ENCODE measurements at places on chromosomes 3 and 15.

- DNase-seq: no peak
Measured at GRCh38 chr3:63167113-63167512, 111.0 kb upstream of the SYNPR start.

DNA sequence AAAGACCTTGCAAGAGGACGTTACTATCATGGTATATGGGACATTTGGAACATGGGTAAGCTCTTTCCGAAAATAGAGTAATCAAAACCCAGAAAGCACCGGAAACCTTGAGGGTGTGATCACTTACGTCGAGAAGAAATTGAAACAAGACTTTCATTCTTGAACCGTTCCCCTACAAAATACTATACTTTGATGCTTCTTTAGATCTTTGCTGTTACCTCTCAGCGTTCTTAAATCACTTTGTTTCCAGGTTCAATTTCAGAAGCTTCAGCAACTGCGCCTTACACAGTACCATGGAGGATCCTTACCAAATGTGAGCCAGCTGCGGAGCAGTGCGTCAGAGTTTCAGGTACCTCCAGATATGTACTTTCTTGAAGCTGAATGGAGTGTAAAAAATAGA lies 10.1 kb downstream of the CRTC3 start:
- DNase-seq: no peak

DNA sequence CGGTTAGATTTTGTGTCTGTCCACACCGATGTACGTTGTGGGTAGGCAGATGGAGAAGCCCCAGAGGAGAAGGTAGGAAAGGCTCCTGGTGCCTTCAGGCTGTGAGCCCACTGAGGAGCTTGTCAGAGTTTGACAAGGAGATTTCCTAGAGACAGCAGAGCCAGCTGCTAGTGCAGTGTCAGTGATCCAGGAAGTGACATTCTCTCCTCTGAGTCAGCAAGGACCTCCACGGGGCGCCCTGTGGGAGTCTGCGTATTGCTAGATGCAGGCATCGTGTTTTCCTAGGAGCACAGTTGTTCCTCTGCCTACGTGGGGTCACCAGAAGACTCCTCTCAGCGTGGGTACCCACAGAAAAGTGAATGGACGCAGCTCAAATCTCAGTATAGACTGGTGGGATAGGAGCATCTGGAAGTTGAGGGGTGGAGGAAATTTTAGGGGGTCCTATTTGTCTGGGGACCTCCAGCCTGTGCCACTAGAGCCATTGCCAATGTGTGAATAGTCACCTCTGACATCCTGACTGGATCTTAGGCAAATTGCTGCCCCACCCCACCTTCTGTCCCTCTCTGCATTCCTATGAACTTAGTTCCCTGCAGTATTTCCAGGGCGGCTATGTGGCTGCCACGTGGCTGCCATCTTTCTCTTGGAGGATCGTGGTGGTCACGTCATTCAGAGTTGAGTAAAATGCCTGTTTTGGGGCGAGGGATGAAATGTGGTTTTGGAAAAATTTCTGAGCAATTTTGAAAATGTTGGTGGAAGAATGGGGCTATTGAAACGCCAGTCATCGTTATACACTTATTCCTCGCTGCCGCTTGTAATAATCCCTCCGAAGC lies 84.8 kb upstream of the KLHL25 start:
- DNase-seq: no peak

DNA sequence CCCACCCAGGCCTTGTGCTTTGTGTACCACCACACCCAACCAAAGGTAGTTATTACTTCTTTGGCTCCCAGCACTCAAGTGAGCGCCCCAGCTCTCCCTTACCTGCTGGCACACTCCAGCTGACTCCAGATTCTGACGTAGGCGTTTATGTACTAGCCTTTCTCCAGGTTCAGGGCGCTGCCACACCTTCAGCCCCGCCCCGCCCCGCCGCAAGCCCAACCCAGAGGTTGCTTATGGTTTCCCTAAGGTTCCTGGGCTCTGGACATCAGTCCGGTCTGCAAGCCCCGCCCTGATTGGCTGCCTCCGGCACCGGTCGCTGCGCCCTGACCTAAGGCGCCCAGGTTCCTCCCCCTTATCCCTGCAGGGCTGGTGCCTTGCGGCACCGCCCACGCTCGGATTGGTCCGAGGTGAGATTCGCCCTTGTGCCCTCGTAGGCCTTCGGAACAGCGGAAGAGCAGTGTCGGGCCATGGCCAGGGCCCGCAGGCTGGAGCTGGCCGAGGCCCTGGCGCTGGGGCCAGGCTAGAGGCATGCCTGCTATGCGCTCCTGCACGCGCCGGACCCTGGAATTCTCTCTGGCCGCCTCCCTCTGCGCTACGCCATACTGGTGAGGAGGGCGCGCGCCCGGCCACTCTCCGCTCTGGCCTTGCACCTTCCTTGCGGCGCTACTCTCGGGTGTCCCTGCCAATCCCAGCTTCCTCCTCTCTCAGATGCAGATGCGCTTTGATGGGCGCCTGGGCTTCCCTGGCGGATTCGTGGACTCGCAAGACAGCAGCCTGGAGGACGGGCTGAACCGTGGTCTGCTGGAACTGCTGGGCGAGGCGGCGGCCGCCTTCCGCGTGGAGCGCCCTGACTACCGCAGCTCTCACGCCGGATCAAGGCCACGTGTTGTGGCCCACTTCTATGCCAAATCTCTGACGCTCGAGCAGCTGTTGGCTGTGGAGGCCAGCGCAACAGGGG lies 19.8 kb upstream of the NUDT16 start:
- DNase-seq: peak; percentile 91

GRCh38 chr15:38687775-38688495 lies 123.3 kb upstream of the RASGRP1 start:
- DNase-seq: no peak

Measured in inflammatory macrophage treated with lipopolysaccharide for 4 hours (primary cell).